A549 treated with Hydrocortisone at 1 μM for 4 hours (cell line): ENCODE measurements at places on chromosomes 11 and 22. TPM values are rescaled to one million over a fixed set of nuclear protein-coding genes. Genes with fewer than 3 reads are reported as not detected.

SPON1 gene
- total RNA-seq: 0.07 TPM in 1 of 5 replicates, not detected in the others

IGLL1 gene
- total RNA-seq: not detected in 5 replicates

C22orf23 gene
- 0.21 to 0.37 TPM (median 0.28 TPM) in 5 replicates for total RNA-seq

GNB1L gene
- total RNA-seq: 16.5 to 20.5 TPM (median 17.5 TPM) in 5 replicates

BCO2 gene
- 0.96 to 1.2 TPM (median 1.1 TPM) in 5 replicates for total RNA-seq

SESN3 gene
- 0.07 to 0.13 TPM (median 0.12 TPM) in 5 replicates for total RNA-seq

MLC1 gene
- total RNA-seq: 0.02 TPM in 1 of 5 replicates, not detected in the others

MAPK8IP2 gene
- 2.8 to 4.1 TPM (median 3.6 TPM) in 5 replicates for total RNA-seq

MSANTD4 gene
- total RNA-seq: 7.8 to 13.2 TPM (median 9.0 TPM) in 5 replicates

TTC28 gene
- total RNA-seq: 2.1 to 3.7 TPM (median 3.2 TPM) in 5 replicates

SUSD2 gene
- total RNA-seq: 63.9 to 79.0 TPM (median 75.3 TPM) in 5 replicates

VWCE gene
- total RNA-seq: 0.51 to 0.97 TPM (median 0.69 TPM) in 5 replicates

LDHA gene
- total RNA-seq: 2,733 to 4,246 TPM (median 3,146 TPM) in 5 replicates

LSP1 gene
- total RNA-seq: 1.1 to 3.1 TPM (median 2.1 TPM) in 5 replicates

PTPRJ gene
- 36.5 to 70.7 TPM (median 53.1 TPM) in 5 replicates for total RNA-seq

KDM4E gene
- total RNA-seq: not detected in 5 replicates

C11orf97 gene
- total RNA-seq: not detected in 5 replicates

IGF2 gene
- total RNA-seq: 1.6 to 2.9 TPM (median 2.7 TPM) in 5 replicates

DNAJB7 gene
- total RNA-seq: not detected in 5 replicates

MMP12 gene
- 0.06 to 0.14 TPM (median 0.08 TPM) in 3 of 5 replicates, not detected in the others for total RNA-seq

BTG4 gene
- 0.10 to 0.23 TPM (median 0.16 TPM) in 4 of 5 replicates, not detected in the other for total RNA-seq

PRG3 gene
- total RNA-seq: not detected in 5 replicates

DKK3 gene
- 16.5 to 24.1 TPM (median 20.1 TPM) in 5 replicates for total RNA-seq

GVQW3 gene
- 0.32 to 1.3 TPM (median 0.90 TPM) in 5 replicates for total RNA-seq

H19 gene
- 10.4 to 22.9 TPM (median 16.0 TPM) in 5 replicates for total RNA-seq

HEPN1 gene
- not detected in 5 replicates for total RNA-seq

NUDT22 gene
- 30.0 to 39.3 TPM (median 36.0 TPM) in 5 replicates for total RNA-seq

TYR gene
- total RNA-seq: not detected in 5 replicates

TP53I11 gene
- total RNA-seq: 36.6 to 48.4 TPM (median 40.8 TPM) in 5 replicates

RBMXL2 gene
- not detected in 5 replicates for total RNA-seq

NRXN2 gene
- 0.12 to 0.32 TPM (median 0.18 TPM) in 5 replicates for total RNA-seq

MRGPRE gene
- 0.08 to 0.22 TPM (median 0.18 TPM) in 4 of 5 replicates, not detected in the other for total RNA-seq

GLYATL1 gene
- total RNA-seq: 0.10 TPM in 1 of 5 replicates, not detected in the others

RGL4 gene
- total RNA-seq: not detected in 5 replicates

FAM227A gene
- 0.63 to 1.0 TPM (median 0.97 TPM) in 5 replicates for total RNA-seq

SCUBE1 gene
- 0.09 to 0.36 TPM (median 0.13 TPM) in 5 replicates for total RNA-seq

LRRC4C gene
- total RNA-seq: not detected in 5 replicates

LINC01488 gene
- total RNA-seq: 0.05 TPM in 1 of 5 replicates, not detected in the others

APOL5 gene
- not detected in 5 replicates for total RNA-seq
